A172 (cell line): ENCODE measurements at places on chromosomes 12 and 14. TPM values are rescaled to one million over a fixed set of nuclear protein-coding genes. Genes with fewer than 3 reads are reported as not detected.

ARMH4 gene
- total RNA-seq = 3.1 and 4.0 TPM in 2 replicates

DBX2 gene
- not detected in 2 replicates for total RNA-seq

BLOC1S1 gene
- 96.1 and 135 TPM in 2 replicates for total RNA-seq

CAMKK2 gene
- total RNA-seq = 9.6 and 9.8 TPM in 2 replicates

SDSL gene
- total RNA-seq = 12.9 and 13.6 TPM in 2 replicates

KRT80 gene
- 65.2 and 75.2 TPM in 2 replicates for total RNA-seq

LHX5 gene
- total RNA-seq = not detected in 2 replicates

SEL1L gene
- total RNA-seq = 28.0 and 40.0 TPM in 2 replicates

CCND2 gene
- total RNA-seq = not detected in 2 replicates

CISTR gene
- total RNA-seq = not detected in 2 replicates

IRAK3 gene
- total RNA-seq = not detected in 2 replicates

DIO2 gene
- 22.4 and 40.5 TPM in 2 replicates for total RNA-seq

FOXN4 gene
- total RNA-seq = not detected in 2 replicates

LPAR5 gene
- 2.5 TPM in 2 replicates for total RNA-seq

AICDA gene
- total RNA-seq = not detected in 2 replicates

NEUROD4 gene
- not detected in 2 replicates for total RNA-seq

PLD4 gene
- not detected in 2 replicates for total RNA-seq

DNAI7 gene
- 0.38 TPM in 1 of 2 replicates, not detected in the other for total RNA-seq

CCDC177 gene
- total RNA-seq = not detected in 2 replicates

ADCY6 gene
- total RNA-seq = 13.1 and 14.5 TPM in 2 replicates

CIROP gene
- total RNA-seq = not detected in 2 replicates

KLRG1 gene
- total RNA-seq = not detected in 2 replicates

MYL6 gene
- 2,063 and 2,222 TPM in 2 replicates for total RNA-seq

DEPDC4 gene
- 2.8 and 3.1 TPM in 2 replicates for total RNA-seq

SLC6A13 gene
- total RNA-seq = 0.12 TPM in 1 of 2 replicates, not detected in the other

USP15 gene
- 28.4 and 43.3 TPM in 2 replicates for total RNA-seq

TAS2R7 gene
- not detected in 2 replicates for total RNA-seq

CLEC14A gene
- total RNA-seq = not detected in 2 replicates

RASAL1 gene
- total RNA-seq = not detected in 2 replicates

CLEC12A gene
- total RNA-seq = 0.07 TPM in 1 of 2 replicates, not detected in the other

PDE3A gene
- not detected in 2 replicates for total RNA-seq

FZD10 gene
- total RNA-seq = not detected in 2 replicates

ACYP1 gene
- 28.9 and 31.3 TPM in 2 replicates for total RNA-seq

PRPF39 gene
- 19.4 and 20.0 TPM in 2 replicates for total RNA-seq

LRFN5 gene
- total RNA-seq = not detected in 2 replicates
